ENCODE measurements at places on chromosomes 4 and X. TPM values are rescaled to one million over a fixed set of nuclear protein-coding genes. Genes with fewer than 3 reads are reported as not detected.

- no peak for DNase-seq
These were observed at the start of gene BTC for GRCh38 chr4:74794382-74795010. BTC (minus strand) TSS chr4:74794523; CDS start chr4:74794325, 198 bp downstream.

DNA sequence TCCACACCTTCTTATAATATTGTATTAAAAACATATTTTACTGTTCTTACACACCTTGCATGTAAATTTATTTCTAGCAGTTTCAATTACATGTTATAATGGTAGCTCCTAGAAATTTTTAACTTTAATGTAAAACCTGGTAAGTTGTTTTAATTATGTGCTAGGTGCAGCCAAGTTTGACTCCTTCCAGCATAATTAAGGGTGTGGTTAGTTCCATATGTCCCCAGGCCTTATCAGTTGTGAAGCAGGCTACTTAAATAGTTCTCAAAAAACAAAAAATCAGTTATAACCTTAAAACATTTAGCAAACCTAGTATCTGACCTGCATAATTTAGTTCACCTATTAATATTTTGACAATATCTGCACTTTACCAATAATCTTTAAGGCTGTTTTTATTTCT is 26.9 kb upstream of the PASD1 start:
- no peak for DNase-seq

DNA sequence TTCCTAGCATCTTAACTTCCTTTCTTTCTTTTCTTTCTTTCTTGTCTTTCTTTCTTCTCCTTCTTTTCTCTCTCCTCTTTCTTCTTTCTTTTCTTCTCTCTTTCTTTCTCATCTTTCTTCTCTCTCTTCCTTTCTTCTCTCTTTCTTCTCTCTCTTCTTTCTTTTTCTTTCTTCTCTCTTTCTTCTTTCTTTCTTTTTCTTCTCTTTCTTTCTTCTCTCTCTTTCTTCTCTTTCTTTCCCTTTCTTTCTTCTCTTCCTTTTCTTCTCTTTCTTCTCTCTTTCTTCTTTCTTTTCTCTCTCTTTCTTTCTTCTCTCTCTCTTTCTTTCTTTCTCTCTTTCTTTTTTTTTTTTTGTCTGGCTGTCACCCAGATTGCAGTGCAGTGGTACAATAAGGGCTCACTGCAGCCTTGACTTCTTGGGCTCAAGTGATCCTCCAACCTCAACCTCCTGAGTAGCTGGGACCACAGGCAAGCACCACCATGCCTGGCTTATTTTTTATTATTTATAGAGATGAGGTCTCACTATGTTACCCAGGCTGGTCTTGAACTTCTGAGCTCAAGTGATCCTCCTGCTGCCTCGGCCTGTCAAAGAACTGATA is 17.5 kb downstream of the NMU start:
- no peak for DNase-seq

DNA sequence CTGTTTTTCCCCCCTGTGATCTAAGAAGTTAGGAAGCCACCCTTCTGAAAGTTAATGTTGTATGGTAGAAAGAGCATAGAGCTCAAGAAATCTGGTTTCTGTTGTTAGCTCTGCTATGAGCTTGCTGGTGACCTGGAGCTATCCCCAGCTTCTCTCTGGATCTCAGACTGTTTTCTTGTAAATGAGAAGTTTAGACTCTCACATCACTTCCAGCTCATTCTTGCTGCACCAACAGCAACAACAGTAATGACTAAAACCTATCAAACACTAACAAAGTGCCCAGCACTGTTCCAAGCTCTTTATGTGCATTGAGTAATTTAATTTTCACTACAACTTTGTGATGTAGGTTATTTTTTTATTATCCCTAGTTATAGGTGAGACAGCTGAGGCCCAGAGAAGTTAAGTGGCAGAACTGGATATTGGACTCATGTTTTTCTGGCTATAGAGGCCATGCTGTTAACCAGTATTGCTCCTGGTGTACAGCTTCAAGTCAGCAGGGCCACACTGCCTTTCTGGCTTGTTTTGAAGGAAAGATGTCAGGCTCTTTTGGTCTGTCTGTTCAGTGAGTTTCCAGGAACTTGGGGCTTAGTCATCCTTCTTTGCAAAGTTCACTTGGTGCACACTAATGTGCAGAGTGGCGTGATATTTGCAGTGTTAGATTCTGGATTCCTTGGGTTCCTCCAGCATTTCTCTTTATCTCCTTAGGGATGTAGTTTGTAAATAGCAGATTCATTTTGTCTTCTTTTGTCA is 27.8 kb upstream of the TMEM164 start:
- no peak for DNase-seq

DNA sequence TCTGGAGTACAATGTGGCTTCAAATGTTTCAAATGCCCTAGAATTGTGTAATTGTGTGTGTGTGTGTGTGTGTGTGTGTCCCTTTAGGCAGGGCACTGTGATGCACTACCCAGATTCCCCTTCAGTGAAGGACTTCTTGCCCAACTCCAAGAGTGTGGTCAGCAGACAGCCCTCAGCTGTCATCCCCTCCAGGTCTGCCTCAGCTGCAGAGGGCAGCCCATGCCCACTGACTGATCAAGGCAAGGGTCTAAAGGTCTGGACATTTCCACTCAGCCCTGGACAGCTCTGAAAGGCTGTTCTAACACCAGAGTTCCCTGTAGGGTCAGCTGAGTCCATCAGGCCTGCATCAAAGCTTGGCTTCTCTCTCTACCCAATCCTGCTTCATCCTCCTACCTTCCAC is 83.9 kb upstream of the USP9X start:
- DNase-seq, result no peak

GRCh38 chr4:7659429-7660175 is 224.9 kb upstream of the PSAPL1 start:
- no peak for DNase-seq

Gene CT45A10
- not detected for total RNA-seq

All from mesenteric fat pad (tissue), 1 donor.